Airway epithelial cell (primary cell): ENCODE measurements at places on chromosomes 2 and 18. TPM values are rescaled to one million over a fixed set of nuclear protein-coding genes. Genes with fewer than 3 reads are reported as not detected.

Gene TRIM54
- total RNA-seq, result not detected in 2 replicates

Gene EXOC6B
- 16.8 and 23.4 TPM in 2 replicates for total RNA-seq

Gene CAPG
- total RNA-seq, result 400 and 475 TPM in 2 replicates

Gene EFR3B
- 0.23 and 0.28 TPM in 2 replicates for total RNA-seq

Gene GCKR
- total RNA-seq, result not detected in 2 replicates
